Anterior cingulate cortex (tissue), 58 donors: ENCODE measurements at places on chromosomes 3 and 15.

DNA sequence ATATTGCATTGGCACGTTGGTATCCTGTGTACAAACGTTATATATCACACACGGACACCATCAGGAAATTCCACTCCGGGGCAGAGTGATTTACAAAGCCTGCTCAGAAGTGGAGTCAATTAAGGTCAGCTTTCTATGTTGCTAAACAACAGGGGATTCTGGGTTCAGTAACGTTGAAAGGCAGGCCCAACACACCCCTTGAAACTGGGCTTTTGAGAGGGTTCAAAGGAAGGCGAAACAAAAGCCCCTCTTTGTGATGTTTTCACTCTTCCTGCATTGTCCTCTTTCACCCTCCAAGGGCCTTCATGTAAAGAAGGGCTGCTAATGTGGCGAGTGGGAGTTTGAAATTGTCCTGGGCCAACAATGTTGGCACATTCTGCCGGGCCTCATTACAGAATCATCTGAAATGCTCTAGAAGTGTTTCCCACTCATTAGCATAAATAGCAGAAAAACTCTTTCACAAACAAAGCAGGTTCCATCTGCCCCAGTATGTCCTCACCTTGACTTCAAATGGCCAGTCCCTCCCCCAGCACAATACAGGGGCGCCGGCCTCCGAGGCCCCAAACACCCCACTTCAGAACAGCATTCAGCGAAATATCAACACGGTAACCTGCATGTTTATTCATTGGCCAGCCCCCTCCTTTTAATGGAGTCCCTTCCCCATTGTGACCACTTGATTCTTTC, 76.4 kb downstream of the HES1 start:
- DNase-seq: no peak

DNA sequence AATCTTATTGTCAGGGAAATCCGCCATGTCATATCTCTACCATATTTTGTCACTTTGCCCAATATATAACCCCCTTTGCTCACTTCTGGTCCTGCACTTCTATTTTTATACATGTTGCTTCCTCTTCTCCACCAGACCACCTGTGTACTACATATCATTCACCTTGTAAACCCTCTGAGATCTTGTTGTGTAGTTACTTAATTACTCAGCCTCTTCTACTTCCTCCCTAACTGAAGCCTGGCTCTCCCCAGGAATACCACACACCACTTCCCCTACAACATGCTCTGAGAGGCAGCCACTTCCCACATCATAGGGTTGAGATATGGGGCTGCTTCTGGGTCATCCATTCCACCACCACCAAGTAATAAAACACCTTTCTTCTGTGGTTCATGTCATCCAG, 10.0 kb downstream of the HEXA start:
- no peak for DNase-seq

GRCh38 chr3:100737334-100737733, 28.0 kb downstream of the TFG start:
- DNase-seq: no peak

DNA sequence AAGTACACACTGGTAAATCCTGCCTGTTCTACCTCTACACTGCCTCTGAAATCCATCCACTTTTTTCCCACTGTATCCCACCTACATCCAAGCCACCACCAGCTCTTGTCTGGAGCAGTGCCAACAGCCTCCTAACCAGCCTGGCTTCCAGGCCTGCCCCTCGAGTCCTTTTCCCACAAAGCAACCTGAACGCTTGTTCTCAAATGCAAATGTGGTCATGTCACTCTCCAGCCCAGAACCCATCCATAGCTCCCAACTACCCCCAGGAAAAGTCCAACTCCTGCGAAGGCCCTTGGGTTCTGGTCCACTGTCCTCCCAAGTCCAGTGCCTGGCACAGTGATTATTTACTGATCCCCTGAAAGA, 83.8 kb downstream of the SEMA5B start:
- DNase-seq: no peak

DNA sequence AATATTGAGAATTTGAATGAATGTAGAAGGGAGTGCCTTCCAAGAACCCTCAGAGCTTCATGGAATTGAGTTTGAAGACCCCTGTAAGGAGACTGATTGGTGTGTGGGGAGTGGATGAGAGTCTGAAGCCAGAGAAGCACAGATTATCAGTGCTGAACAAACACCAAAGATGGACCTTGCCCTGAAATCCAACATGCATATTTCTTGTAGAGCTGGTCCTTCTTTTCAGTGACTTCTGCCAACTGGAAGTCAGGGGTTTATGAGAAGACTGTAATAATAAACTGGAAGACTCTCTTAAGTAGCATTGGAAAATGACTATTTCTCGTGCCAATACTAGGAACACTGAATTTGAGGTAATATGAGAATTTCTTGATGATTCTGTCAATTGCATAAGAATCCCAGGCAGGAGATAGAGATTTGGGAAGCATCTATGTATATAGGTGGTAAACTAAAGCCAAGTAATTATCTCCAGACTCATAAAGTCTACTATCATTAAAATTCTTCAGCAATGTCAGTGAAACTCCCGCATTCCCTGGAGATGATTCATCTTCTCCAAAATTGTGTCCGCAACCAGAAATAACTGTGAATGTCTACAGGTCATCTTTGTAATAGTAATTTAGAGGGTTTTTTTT, 213.8 kb downstream of the IL5RA start:
- no peak for DNase-seq

DNA sequence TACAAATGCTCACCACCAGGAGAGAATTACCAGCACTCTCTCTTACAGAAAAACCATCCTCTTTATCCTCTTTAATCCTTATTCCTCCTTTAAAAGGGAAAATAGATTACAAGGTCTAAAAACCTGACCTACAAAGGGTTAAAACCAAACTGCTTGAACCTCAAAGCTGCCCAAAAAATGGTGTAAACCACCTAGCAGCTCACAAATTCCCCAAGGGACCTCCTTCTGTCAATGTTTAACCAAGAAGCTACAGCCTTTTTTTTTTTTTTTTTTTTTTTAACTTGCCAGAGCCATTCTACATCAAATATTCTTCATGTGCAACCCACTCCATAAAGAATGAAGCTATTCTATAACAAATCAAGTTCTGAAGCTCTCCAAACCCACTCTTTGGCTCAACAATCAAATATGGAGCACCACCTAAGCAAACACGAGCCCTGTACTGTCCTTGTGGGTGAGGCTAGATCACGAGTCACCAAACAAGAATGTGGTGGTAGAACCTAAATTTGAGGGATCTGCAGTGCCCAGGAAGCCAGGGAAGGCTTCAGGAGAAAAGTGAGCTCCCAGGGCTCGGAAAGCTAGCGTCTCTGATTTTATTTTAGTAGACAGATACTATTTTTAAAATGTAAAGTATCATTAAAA, 20.1 kb downstream of the OSBPL10 start:
- no peak for DNase-seq

DNA sequence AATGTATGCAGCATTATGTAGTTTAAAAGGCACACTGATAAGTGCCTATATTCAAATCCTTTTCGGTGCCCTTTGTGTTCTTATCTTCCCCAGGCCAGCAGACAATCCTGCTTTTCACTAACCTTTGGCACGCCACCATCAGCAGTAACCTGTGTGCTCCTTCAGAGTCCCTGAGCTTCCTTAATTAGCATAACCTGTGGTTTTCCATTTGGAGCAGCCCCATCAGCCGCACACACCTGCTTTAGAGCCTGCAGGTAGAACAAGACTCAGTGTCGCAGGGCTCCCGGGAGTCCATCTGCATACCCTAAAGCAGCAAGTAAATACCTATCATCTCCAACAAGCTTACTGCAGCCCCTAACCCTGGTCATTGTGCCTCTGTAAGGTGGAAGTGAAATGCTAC, 755.1 kb downstream of the ROBO2 start:
- no peak for DNase-seq

- DNase-seq: no peak
Observed at GRCh38 chr3:126346466-126346865, 10.7 kb downstream of the KLF15 start.

GRCh38 chr3:117193390-117193789, 483.8 kb downstream of the TUSC7 start:
- no peak for DNase-seq

- no peak for DNase-seq
Observed at GRCh38 chr3:115099986-115100571, 47.0 kb downstream of the ZBTB20 start.

DNA sequence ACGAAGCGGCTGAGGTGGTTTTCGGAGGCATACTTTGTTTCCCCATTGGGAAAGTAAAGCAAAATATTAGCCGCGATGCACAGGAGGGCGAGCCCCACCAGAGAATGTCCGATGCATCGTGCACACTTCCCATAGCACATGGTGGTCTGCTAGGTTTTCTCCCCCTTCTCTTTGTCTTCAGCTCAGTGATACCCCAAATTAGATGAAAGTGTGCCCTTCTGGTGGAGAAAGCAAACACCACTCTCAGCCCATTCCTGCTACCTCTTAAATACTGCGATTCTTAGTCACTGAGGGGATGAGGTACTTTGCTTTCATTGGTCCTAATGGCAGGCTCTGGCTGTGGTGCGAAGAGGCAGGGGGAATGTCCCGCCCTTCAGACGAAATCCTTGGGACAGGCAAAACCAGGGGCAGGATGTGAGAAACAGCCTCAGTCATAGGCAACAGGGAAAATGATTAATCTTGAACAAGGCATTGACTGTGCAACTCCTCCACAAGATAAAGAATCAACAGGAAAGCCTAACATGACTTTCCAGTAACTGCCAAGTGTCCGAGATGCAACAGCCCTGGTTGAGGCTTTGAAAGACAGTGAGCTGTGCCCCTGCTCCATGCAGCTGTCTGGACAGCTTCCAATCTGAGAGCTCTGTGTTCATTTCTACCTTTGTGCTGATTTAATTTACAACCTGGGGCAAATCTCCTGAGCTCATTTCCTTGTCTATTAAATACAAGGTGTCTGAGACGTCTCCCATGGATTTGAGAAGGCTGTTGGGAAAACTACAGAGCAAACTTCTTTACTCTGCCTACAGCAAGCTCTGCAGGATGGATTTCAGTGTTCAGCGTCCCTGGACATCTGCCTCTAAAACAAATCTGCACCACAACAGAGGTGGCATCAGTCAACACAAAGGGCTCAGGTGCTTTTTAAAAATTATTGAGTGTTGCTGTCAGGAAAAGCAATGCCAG, at the start of gene TM4SF1:
Gene TM4SF1 (minus strand): TSS at position 242 of the 957 bp plus-strand sequence. CDS start 102 bp downstream, at position 140.
- no peak for DNase-seq

DNA sequence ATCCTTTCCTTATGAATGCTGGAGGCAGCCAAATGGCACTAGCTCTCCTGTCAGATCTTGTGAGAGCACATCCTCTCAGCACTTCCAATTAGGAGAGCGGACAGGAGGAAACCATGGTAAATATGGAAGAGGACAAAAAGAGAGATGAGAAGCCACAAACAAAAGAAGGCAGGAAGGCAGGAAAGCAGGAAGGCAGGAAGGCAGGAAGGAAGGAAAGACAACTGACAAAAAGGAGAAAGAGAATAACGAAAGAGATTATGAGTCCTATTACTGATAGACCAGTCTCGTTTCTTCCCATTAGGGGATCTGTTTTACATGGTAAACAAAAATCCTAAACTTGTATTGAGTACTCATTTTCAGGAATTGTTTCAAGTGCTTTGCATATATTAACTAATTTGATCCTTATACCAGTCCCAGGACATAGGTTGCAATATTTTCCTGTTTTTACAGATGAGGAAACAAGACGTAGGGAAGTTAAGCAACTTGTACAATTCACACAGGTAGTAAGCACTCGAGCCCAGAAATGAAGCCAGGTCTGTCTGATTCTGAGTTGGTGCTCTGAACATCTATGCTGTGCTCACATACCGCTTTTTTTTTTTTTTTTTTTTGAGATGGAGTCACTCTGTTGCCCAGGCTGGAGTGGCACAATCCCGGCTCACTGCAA, 4.2 kb downstream of the BCL2A1 start:
- no peak for DNase-seq

DNA sequence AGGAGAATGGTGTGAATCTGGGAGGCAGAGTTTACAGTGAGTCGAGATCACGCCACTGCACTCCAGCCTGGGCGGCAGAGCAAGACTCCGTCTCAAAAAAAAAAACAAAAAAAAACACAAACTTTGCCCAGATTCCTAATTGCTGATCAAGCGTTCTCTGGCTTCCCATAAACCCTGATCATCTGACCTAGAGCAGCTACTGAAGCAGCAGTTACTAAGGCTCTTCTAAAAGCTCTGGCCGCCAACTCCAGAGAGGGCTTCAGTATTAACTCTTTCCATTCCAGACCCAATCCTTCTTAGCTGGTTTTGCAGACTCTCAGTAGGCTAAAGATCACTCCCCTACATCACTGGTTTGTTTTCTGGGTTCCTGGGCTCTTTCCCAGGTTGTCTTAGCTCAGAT, 201.6 kb downstream of the IGSF11 start:
- DNase-seq: no peak

GRCh38 chr3:134018406-134018805, 11.3 kb downstream of the SLCO2A1 start:
- no peak for DNase-seq

DNA sequence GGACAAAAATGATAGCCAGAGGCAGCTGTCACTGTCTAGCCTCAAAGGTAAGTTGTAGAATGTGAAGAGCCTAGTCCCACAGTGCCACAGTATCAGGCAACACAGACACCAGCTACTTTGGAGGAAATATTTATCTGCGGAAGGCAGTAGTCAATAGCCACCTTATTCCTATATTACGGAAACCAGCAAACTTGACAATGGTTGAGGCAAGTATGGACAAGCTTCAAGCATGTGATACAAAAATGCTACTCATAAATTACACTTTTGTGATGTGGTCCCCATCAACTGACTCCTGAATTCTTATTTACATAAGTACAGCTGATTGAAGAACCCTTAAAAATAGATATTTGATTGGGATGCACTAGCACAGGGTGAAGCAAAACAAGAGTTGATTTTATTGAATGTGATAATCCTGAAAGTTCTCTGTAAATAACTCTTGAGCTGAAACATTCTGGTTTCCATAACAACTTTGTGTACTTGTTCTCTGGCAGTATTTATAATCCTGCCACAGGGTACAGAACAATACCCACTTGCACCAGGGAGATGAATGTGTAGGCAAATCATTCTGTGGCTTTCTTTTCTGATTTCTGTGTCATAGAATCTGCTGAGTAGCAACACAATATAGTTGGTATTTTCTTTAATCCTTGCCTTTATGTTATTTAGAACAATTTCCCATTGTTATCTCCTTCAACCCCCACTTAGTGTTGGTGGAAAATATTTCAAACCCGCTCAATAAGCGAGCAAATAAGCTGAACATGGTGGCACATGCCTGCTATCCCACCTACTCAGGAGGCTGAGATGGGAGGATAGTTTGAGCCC, at the start of gene ANKUB1:
Gene ANKUB1 (minus strand): TSS at position 103 of the 819 bp plus-strand sequence. CDS start 188 bp downstream, outside the sequence.
- DNase-seq: no peak
